ENCODE measurements at places on chromosomes 2 and 18. TPM values are rescaled to one million over a fixed set of nuclear protein-coding genes. Genes with fewer than 3 reads are reported as not detected.
A peak's percentile ranks its signal among the peaks of the same experiment; 100 is the strongest.

- peak; percentile 58 for DNase-seq
Observed at GRCh38 chr2:169452080-169452479, 27.2 kb upstream of the BBS5 start.

DNA sequence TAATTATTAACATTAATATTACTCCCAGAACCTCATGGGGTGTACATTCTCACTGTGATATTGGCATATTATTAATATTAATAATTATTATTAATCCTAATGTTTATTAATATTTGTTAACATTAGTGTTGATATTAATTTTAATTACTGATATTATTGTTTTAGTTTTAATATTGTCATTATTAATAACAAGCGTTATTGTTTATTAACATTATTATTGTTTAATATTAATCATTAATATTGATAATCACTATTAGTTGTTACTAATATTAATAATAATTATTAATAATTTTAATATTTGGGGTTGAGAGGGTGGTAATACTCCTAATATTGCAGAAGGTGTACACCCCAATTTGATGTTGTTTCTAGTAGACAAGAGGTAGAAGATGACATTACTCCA, 193.1 kb upstream of the XIRP2 start:
- DNase-seq = no peak

The SLC9A2 gene
- 0.06 TPM for total RNA-seq

GRCh38 chr2:126664234-126664633, 8.3 kb downstream of the GYPC start:
- DNase-seq = no peak

The PCARE gene
- total RNA-seq = not detected

DNA sequence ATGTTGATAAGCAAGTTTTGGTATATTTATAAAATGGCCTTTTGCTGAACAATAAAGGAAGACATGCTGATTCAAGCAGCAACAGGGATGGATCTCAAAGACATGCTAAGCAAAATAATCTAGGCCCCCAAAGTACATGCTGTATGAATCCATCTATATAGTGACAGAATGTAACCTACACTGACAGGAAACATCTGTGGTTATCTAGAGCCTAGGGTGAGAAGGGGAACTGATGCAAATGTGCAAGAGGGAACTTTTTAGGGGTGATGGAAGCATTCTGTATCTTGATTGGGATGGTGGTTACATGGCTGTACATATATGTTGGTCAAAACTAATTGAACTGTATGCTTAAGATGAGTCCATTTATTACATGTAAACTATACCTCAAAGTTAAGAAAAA, 24.2 kb downstream of the CNRIP1 start:
- no peak for DNase-seq

The TNFRSF11A gene
- total RNA-seq = 1.1 TPM

DNA sequence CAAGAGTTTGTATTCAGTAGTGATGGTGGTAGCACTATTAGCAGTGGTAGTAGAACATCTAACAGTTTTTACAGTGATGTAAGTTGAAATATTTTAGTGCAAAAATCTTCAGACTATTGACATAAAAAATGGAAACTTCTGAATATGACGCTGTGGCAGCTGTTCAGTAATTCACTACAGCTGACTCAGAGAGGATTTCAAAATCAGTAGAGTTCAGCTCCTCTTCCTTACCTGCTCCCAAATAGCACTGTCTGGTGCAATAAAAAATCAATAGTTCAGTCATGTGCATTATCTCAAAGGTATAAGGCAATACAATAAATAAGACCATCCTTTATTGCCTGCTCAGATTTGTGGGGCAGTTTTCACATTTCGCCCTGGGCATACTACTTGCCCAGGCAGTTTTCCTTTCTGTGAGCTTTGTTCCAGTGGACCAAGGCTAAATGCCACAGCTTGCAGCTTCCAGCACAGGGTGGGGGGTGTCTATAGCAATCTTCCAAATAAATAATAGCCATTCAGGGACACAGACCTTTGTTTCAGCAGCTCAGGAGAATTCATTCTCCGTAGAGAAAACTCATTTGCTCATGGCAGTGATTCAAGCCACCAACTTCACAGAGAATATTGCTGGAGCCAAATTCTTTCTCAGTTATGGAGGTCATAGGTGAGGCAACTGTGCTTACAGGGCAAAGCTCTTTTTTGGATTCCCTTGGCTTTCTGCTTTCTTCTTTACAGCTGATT, 33.9 kb upstream of the GORASP2 start:
- no peak for DNase-seq

The MC4R gene
- total RNA-seq = 0.15 TPM

DNA sequence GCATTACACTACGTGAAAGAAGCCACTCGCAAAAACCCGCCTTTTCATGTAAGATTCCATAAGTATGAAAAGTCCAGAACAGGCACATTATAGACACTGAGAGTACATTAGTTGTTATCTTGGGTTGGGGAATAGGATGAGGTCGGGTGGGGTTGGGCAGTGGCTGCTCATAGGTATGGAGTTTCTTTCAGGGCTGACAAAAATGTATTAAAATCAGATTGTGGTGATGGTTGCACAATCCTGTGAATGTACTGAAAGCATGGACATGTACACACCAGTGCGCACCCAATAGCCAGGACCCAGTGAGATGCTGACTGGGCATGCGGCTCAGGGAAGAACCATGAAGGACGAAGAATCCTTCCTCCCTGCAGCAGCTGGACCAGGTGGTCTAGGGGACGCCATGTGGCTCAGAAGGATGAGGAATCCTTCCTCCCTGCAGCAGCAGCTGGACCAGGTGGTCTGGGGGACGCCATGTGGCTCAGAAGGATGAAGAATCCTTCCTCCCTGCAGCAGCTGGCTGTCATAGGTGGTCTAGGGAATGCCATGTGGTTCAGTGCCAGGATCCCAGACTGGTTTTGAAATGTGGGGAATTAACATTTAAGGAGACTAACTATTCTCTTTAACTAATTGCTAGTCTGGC, 50.1 kb downstream of the MBP start:
- no peak for DNase-seq

The NXPH2 gene
- total RNA-seq = 4.3 TPM

DNA sequence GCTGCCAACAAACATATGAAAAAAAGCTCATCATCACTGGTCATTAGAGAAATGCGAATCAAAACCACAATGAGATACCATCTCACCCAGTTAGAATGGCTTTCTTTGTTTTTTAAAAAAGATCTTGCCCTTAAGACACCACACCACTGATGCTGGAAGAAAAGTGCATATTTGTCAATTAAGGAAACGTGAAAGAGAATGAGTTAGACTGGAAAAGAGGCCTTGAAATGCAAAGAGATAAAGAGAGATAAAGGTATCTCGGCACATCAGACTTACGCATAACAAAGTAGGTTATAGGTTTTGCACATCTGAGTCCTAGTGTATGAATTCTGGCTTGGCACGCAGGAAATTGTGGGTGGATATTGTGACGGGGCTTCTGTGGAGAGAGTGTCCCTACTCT, 149.5 kb downstream of the MTX2 start:
- no peak for DNase-seq

DNA sequence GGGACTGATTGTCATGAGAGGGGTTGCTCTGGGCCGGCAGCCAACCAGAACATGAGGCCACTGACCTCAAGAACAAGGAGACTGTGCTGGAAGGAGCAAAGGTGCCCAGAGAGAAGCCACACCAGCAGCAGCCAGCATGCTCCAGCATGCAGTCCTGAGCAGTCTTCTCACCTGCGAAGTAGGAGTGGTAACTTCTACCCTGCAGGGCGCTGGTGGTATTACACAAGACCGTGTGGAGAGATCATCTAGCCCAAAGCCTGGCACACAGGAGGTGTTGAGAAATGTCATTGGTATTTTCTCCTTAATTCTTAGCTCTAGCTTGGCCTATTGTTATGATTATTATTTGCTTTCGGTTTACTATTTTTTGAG, 132.7 kb downstream of the TSN start:
- DNase-seq = no peak

The C1QL2 gene
- total RNA-seq = not detected

- DNase-seq = peak; percentile 63
Observed at GRCh38 chr2:29726976-29727375, 194.4 kb downstream of the ALK start.

DNA sequence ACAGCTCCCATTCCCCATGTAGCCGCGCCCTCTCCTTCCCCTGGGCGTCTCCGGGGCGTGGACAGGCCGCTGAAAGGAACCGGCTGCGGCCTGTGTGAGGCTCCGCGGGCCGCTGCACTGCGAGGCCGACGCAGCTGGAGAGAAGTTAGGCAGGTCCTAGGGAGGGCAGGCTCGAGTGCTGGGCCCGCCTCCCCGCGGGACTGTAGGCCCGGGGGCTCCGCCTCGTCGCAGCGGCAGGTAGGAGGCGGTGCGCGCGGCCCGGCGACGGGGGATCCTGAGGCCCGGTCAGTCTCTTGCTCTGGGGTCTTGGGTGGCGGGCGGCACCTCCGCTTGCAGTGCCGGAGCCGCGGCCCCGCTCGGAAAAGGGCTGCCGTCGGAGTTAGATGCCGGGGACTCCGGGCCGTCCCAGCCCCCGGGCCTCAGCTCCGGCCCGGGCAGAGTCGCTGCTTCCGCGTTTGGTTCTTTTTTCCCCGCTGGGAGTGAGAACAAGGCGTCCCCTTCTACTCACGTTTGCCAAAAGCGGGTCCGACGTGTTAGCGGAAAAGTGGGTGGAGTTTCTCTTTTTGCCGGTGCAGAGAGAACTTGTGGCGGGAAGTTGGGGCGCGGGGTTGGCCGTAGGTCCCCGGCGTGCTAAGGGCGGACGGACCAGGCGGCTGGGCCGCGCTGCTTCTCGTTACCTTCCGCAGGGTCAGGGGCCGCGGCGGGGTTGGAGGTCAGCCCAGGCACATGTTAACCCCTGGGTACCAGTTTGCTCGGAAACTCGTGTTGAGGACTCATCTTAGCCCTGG, at the start of gene VRK2:
TSS of gene VRK2 (plus strand) at position 222 of the 788 bp plus-strand sequence. CDS start 2,026 bp downstream, outside the sequence.
- peak; percentile 95 for DNase-seq

DNA sequence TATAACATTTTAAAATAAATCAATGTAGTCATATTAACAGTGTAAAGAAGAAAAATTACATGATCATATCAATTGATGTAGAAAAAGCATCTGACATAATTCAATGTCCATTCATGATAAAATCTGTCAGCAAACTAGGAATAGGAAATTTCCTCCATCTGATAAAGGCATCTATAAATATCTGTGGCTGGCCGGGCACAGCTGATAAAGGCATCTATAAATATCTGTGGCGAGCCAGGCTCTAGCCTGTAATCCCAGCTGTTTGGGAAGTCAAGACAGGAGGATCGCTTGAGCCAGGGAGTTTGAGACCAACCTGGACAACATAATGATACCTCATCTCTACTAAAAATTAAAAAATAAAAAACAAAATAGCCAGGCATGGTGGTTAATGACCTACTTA, 18.1 kb upstream of the RANBP2 start:
- DNase-seq = no peak

DNA sequence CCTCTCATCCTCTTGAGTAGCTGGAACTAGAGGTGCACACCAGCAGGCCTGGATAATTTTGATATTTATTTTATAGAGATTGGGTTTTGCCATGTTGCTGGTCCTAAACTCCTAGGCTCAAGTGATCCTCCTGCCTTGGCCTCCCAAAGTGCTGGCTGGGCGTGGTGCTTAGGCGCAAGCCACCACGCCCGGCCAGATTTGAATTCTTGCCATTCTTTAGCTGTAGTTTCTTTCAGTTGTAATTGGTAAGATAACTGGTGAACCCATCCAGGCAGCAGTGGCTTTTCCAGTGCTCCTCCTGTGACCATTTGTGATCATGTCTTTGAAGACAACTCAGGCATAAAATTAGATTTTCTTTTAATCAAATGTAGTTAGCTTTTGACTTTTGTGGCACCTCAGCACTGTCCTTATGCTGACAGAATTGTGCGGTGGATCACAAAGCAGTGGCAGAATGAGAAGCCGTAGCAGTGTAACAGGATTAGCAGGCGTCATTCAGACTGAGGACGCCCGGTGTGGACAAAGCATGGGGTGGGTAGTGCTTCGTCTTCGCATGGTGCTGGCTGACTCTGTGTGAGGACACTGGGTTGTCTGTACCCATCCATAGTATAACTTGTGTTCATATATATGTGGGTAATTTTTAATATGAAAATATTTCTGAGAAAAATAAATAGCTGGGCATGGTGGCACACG, 30.0 kb upstream of the TOGARAM2 start:
- DNase-seq = peak; percentile 94

DNA sequence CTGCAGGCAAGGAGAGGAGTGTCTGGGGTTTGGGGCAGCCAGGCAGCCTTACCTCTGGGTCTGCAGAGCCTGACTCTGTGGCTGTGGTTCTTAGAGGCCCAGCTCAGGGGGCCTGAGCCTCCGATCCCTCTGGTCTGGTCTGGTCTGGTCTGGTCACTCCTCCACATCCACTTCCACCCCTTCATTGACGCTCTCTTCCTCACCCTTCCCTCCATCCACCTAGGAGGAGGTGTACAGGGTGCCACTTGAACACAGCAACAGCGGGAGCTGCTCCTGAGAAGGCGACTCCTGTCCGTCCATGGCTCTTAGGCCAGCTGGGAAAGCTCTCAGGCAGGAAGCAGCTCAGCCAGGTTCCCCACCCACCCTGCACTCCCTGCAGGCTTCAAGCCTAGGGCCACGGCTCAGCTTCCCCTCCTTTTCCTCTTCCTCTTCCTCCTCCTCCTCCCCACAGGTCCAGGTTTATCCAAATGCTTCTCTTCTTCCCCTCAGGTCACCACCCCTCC, 16.9 kb downstream of the GPR55 start:
- no peak for DNase-seq

DNA sequence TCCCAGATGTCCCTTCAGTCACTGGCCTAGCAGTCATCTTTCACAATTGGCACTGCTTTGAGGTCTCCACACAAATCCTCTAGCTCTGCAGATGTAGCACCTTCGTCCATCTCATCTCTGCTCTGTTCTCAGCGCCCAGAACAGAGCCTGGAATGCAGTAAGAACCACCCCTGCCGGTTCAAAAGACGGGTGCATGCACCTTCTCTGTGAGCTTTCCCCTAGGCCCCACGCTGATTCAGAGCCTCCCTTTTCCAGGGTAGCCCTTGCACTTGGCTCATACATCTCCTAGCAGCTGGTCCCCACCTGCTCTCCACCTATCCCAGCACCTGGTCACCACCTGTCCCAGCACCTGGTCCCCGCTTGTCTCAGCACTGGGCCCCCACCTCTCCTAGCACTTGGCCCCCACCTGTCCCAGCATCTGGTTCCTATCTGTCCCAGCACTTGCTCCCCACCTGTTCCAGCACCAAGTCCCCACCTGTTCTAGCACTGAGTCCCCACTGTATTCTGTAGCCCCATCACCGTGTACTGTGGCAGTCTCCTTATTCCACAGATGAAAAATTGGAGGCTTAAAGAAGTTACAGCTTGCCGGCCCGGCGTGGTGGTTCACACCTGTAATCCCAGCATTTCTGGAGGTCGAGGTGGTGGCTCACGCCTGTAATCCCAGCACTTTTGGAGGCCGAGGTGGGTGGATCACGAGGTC, 4.7 kb upstream of the KCNF1 start:
- no peak for DNase-seq

The WDR12 gene
- 58.6 TPM for total RNA-seq

The UGT1A5 gene
- not detected for total RNA-seq
